CD4-positive, alpha-beta T cell treated with Interleukin-15 for 1 hour (primary cell): ENCODE measurements at places on chromosomes 16 and 17.
A peak's percentile ranks its signal among the peaks of the same experiment; 100 is the strongest.

GRCh38 chr16:77499373-77500285 lies 64.8 kb upstream of the ADAMTS18 start:
- no peak for DNase-seq

DNA sequence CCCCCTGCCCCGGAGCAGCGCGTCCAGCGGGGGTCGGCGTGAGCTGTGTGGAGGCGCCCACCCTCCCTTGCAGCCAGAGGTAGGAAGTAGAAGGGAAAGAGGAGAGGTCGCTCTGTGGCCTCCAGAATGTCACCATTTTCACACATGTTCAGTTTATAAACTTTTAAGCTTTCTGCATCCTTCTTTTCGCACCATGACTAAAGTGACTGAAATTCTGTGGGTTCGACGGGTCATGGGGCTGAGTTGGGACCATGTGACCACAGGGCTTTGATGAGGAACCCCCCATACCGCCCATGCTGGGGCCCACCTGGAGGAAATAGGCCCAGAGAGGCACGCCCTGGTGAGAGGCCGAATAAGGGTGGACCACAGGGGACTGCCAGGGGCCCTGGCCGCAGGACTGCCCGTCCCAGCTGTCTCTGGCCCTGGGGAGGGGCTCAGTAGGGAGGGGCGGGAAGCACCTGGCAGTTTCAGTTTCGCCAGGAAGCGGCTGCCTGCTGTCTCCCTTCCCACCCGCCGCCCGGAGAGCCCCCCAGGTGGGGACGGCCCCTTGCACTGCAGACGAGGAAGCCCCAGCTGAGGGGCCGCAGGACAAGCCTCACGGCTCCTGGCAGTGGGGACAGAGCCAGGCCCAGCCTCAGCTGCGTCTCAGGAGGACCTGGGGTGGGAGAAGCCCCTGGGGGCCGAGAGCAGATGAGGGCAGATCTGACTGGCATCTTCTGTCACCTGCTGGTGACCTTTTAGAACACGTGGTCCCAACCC lies 9.0 kb downstream of the CBFA2T3 start:
- DNase-seq = peak; percentile 71

- DNase-seq = no peak
Observed at GRCh38 chr16:55021595-55022475, 91.2 kb downstream of the IRX5 start.

GRCh38 chr16:16096121-16096857 lies 127.0 kb downstream of the ABCC6 start:
- DNase-seq = no peak

GRCh38 chr17:15742921-15743320 lies 10.8 kb downstream of the TBC1D26 start:
- DNase-seq = no peak

GRCh38 chr17:48730240-48730550 lies 1.6 kb upstream of the HOXB13 start:
- no peak for DNase-seq

GRCh38 chr17:35725058-35725457 lies 6.4 kb upstream of the RASL10B start:
- DNase-seq = no peak

- DNase-seq = no peak
Observed at GRCh38 chr17:32124985-32125847, 17.1 kb upstream of the RHOT1 start.

DNA sequence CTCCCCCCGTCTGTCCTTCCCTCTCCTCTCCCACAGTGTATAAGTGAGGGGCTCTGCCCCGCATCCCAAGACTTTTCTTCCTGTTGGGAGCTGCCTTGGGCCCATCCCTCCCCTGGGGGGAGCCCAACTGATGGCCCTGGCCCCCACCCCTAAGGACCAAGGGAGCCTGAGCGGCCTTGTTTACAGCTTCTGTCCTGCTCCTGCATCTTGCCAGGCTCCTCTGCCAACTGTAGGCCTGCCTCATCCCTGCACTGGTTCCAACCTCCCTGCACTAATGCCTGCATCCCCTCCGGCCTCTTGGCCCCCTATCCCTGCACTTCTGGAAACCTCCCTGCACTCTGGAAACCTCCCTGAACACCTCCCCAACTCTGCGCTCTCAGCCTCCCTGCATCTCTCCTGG lies 1.4 kb upstream of the PAGR1 start:
- no peak for DNase-seq

GRCh38 chr17:52710363-52710901 lies 551.9 kb upstream of the CA10 start:
- DNase-seq = no peak

DNA sequence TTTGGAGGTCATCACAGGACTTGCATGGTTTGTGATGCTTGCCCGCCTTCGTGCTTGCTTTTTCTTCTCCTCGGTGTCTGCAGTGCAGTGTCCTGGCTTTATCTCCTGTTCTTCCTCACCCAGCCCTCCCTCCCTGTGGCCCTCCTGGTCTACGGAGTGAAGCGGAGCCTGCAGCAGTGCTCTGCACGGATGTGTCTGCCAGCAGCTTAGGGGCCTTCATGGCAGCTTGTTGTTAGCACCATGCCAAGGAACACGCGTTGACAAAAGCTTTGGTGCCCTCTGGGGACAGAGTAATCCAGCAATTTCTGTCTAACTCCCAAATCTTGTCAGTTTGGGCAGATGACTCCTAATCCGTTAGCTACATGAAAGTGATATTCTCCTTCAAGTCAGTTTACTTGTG lies 9.9 kb downstream of the DHODH start:
- DNase-seq = no peak

- no peak for DNase-seq
Observed at GRCh38 chr16:13038591-13038990, 137.2 kb downstream of the SHISA9 start.

- no peak for DNase-seq
Observed at GRCh38 chr17:55456307-55457240, 34.9 kb upstream of the MMD start.

- peak; percentile 76 for DNase-seq
Observed at GRCh38 chr17:75753514-75754377, 11.2 kb downstream of the GALK1 start.

DNA sequence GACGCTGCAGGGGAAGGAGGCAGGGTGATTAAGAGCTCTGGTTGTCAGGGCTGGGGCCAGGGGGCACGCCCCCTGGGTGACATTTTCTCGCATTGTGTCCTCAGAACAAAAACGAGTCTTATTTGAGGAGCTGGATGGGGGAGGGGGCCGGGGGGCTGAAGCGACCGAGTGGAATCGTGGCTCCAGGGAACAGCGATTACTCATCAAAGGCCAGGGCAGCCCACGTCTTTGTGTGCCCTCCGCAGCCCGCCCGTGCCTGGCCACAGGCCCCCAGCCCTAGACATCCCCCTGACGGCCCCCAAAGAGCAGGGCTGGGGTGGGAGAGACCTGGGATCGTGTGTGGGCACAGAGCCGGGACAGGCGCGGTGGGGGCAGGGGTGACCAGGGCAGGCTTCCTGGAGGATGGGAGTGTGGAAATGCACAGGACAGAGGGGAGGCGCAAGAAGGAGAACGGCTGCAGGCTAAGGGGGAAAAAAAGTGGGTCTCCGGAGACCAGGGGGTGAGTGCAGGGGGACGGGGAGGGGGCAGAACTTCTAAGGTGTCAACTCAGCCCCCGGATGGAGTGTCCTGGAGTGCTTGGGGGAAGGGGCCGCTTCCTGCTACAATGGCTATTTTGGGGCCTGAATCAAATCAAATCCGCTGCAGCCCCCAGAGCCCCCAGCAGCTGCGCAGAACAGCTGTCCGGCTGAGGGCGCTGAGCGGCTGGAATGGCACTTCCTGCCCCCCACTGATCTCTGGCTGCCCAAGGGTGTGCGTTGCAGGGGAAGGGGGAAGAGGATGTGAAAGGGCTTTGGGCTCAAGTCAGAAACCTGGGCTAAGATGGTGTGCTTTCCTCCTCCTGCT lies 24.0 kb upstream of the PHB1 start:
- DNase-seq = no peak

DNA sequence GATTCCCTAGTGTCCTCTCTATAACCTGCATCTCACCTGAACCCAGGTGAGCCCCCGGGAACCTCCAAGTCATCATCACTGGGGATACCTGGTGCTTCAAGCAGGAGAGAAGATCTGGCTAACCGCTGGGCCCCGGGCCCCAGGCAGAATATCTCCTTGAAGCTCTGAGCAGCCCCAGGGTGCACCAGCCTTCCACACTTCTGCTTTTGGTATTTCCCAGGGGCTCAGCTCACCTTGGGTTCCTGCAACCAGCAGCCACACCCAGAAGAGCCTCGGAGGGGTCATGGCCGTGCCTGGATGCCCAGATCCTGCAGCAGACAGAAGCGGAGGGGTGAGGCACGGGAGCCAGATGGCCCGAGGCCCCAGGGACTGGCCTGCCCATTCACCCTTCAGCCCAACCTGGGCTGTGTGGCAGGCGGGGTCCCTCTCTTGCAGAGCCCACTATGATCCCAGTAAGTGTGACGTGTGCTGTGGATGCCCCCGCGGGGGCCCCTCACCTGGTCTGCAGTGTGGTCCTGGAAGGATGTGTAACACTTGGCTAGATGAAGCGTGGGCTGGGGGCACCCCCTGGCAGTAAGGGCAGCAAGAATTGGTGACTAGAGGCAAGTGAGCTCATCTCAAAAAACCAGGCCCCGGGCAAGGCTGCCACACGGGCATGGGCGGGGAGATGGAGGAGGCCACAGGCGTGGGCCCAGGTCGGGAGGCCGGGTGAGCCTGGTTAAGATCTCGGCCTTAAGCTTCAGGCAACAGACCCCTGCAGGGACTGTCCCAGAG lies 2.6 kb downstream of the LGALS3BP start:
- DNase-seq = no peak

DNA sequence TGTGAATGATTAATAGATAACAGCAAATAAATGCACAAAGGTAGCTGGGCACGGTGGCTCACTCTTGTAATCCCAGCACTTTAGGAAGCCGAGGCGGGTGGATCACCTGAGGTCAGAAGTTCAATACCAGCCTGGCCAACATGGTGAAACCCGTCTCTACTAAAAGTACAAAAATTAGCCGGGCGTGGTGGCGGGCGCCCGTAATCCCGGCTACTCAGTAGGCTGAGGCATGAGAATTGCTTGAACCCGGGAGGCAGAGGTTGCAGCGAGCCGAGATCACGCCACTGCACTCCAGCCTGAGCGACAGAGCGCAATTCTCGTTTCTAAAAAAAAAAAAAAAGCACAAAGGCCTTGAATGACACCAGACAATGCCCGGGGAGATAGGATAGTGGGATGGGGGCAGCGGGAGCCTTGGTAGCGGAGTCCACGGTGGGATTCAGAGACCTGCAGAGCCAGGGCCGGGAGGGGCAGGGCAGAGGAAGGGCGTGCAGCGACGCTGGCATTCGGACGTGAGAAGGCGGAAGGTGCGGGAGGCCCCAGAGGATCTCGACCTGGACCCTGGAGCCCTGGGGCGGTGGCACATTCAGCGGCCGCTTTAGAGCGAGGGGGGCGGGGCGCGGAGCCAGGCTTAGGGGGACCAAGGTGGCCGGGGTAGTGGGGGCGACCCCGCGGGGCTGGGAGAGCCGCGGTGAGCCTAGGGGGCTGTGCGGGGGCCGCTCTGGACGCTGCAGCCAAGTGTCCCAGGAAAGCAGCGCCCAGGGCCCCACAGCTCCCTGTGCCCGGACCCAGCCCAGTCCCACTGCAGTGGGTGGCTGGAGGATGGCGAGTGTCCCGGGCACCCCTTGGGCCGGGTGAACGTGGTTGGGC lies 999 bp upstream of the FLYWCH2 start:
- no peak for DNase-seq

DNA sequence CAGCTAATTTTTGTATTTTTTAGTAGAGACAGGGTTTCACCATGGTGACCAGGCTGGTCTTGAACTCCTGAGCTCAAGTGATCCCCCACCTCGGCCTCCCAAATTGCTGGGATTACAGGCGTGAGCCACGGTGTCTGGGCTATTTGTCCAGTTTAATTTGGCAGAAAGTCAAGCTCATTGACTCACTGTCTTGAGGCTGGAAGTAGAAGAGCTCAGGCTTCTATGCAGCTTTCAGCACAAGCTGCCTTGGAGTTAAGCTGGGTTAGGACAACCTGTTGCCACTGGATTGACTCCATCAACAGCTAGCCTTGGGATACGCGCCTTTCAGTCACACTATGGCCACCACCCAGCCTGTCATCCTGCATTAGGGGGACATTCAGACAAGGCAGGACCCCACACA lies 76.2 kb upstream of the DNAH17 start:
- DNase-seq = no peak

DNA sequence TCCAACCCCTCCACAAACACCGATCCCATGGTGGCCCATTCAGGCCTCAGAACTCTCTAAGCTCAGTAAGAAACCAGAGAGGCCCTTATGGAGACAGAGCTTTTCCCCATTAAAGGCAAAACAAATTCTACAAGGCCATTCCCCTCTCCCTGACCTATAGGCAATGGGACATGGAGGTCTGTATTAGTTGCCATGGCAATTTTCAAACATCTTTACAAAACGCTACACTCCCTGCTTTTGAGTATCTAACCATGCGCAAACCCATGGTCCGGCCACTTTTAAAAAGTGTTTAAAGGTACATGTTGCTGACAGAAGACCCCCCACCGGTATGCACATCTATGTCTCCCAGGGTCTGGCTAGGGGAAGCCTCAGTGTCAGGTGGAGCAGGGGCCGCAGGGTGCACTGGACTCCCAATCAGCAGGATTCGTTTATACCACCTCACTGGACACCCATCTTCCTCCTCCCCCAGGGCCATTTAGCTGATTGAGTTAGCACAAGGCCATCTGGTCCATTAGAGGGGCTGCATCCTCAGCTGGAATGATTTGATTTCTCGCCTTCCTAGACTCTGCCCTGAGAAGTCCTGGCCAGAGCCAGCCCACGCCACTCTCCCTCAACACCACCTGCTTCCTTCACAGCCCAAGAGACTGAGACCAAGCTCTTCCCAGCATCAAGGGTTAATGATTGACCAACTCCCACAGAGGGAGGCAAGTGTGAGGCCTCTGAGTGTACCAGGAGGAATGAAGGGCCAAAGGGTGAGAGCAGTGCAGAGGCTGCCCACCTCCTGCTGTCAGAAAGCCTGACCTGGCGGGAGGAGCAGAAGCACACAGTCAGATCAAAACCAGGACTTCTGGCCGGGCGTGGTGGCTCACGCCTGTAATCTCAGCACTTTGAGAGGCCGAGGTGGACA lies 10.9 kb downstream of the ACLY start:
- DNase-seq = no peak

DNA sequence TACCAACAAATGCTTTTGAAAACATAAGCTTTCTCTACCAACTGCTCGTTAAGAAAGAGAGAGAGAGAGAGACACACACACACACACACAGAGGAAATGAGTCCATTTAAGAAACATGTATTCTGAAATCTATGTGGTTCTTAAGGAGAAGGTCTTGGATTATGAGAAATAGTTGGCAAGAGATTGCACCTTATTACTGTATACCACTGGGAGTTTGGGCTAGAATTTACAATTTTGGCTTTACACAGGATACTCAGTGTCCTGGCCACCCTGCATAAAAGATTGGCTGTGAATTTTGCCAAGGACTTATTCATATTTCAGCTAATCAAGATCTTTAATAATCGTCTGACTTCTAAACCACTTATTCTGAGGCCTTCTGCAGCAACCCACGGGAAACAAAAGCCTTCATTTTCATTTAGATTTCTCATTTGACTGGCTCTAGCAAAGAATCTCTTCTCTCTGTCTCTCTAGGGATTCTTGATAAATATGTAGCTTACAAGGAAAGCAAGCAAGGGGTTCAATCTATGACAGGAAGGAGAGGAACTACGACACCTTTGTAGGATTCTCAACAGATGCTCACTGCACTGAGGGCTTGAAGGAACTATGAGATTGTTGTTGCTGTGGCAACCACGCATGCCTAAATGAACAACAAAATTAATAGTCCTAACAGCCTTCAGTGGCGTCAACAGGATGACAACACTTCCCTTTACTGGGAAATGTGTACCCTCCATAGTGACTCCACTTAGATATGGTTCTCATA lies 75.3 kb upstream of the GNAO1 start:
- DNase-seq = no peak

- DNase-seq = no peak
Observed at GRCh38 chr17:55452139-55452790, 30.6 kb upstream of the MMD start.
